ENCODE measurements at places on chromosomes 16 and 17.
A peak's percentile ranks its signal among the peaks of the same experiment; 100 is the strongest.

DNA sequence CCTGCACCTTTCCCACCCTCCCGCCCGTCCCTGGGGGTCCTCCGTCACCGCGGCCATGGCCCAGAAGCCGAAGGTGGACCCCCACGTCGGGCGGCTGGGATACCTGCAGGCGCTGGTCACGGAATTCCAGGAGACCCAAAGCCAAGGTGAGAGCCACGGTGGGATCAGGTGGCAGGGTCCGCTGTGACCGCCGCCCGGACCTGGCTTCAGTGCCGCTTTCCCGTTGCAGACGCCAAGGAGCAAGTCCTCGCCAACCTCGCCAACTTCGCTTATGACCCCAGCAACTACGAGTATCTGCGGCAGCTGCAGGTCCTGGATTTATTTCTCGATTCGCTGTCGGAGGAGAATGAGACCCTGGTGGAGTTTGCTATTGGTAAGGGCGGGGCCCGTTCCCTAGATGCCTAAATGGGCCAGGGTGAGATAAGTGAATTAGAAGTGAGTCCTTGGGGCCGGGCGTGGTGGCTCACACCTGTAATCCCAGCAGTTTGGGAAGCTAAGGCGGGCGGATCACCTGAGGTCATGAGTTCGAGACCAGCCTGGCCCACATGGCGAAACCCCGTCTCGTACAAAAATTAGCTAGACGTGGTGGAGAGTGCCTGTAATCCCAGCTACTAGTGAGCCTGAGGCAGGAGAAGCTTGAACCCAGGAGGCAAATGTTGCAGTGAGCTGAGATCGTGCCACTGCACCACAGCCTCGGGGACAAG is 617 bp downstream of the ARMC7 start:
- peak; percentile 51 for DNase-seq

DNA sequence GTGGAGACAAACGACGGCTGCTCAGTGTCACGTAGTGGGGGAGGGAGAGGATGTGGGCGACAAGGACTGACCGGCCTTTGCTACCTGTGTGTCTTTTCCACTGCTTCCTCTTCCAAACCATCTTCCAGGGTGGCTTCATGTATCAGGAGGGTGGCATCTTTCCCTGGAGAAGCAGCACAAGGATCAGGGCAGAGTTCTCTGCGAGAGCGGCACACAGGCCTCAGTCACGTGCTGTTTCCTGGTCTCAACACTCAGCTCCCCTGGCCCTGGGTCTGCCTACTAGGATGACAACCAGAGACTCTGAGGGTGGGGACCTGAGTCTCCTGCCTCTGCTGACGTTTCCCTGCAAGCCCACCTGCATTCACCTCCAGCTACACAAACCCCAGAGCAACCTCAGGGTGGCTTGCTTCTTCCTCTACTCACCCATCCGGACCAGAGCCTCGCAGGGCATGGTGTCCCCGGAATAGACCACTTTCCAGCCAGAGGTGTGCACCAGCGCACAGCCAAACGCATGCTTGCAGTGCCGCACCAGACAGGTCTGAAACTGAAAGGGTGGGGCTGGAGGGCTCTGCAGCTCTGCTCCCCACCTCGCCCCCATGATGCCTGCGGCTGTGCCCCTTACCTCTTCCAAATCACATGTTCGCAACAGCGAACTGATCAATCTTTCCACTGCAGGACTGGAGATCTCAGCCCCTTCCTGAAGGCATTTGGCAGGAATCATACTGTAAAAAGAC is 23.3 kb downstream of the ELAC2 start:
- no peak for DNase-seq

- DNase-seq, result no peak
These were observed 90.4 kb downstream of the MARF1 start for GRCh38 chr16:15552507-15552906.

- peak; percentile 71 for DNase-seq
These were observed 61.3 kb upstream of the KIFC3 start for GRCh38 chr16:57863434-57864160.

DNA sequence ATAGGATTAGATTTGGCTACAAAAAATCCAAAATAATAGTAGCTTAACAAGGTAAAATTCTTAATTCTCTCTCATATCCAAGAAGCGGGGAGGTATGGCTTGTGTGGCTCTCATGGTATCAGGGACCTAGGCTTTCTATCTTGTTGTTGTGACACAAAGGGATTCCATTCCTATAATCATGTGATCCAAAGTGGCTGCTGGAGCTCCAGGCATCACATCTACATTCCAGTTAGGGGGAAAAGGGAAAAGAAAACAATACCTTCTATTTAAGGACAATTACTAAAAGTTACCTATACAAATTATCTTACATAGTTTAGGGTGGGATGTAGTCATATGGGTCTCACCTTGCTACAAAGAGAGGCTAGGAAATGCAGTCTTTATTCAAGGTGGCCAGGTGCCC is 47.6 kb upstream of the CACNG4 start:
- no peak for DNase-seq

DNA sequence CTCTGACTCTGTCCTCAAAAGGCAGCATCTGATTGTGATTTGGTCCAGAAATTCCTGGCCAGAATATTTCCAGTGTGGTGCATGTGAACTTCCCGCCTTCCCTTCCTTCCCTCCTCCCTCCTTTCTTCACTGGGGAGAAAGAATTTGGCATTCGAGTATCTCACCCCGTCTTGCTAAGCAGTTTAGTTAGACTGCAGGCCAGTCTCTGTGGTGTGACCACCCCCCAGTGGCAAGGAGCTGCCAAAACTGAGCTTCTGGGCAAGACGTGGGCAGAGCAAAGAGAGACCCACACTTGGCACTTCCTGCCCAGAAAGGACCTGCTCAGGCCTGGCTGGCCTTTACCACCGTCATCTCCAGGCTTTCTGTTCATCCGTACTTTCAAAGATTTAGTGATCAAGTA is 36.4 kb downstream of the SNX20 start:
- peak; percentile 58 for DNase-seq

DNA sequence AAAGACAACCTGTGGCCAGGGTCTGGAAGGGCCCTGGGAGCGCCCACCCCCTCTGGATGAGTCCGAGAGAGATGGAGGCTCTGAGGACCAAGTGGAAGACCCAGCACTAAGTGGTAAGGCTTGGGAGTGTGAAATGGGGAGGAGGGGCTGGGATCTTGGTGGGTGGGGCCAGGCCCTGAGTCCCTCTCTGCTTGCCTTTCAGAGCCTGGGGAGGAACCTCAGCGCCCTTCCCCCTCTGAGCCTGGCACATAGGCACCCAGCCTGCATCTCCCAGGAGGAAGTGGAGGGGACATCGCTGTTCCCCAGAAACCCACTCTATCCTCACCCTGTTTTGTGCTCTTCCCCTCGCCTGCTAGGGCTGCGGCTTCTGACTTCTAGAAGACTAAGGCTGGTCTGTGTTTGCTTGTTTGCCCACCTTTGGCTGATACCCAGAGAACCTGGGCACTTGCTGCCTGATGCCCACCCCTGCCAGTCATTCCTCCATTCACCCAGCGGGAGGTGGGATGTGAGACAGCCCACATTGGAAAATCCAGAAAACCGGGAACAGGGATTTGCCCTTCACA is 1.2 kb upstream of the STARD3 start:
- DNase-seq, result no peak

DNA sequence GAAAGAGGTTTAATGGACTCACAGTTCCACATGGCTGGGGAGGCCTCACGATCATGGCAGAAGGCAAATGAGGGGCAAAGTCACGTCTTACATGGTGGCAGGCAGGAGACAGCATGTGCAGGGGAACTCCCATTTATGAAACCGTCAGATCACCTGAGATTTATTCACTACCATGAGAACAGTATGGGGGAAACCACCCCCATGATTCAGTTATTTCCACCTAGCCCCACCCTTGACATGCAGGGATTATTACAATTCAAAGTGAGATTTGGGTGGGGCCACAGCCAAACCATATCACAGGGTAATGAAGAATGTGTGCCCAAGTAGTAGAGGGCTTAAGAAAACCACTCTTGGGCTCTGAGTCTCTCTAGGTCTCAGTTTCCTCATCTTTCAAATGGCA is 85.1 kb downstream of the PRKCB start:
- no peak for DNase-seq

DNA sequence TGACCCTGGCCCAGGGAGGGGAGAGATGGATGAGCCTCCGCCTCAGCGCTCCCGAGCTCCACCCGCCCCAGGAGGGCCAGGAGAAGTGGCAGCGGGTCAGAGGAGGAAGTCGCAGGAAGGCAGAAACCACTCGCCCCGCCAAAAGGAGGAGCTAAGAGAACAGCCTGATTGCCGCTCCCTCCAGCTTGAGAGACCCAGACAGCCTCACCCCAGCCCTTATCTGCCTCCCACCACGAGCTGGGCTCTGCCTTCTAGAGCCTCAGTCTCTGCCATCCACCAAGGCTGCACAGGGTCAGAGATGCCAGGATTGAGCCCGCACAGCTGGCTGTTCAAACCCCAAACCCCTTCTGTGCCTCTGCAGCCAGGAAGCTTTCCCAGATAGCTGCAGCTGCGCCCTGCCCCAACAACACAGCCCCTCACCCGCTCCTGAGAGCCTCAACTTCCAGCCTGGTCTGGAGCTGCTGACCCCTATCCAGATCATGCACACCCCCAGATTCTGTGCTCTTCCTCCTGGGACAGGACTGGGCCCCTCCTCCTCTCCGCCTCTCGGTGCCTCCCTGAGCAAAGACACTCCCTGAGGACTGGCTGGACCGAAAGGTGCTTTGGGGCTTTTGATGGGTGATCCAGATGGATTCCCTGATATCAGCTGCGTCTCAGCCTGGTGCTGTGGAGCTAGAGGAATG is 1.0 kb upstream of the ATP2A3 start:
- no peak for DNase-seq

- peak; percentile 85 for DNase-seq
These were observed 43.7 kb upstream of the TNRC6A start for GRCh38 chr16:24685539-24686432.

DNA sequence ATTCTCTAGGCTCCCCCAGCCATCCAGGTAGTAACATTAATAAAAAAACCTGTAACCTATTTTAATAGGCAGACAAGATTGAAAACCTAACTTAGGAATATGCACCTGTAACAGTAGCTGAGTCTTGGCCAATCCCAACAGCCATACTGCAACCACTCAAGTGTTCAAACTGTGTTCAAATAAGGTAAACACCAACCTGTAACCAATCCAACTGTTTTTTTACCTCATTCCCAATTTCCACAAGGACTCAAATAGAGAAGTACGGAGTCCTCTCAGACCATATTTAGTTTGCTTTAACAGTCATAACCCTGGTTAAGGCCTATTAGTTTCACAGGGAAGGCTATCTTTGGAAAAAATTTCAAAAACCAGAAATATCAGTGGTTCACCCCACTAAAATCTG is 40.4 kb upstream of the NOS2 start:
- no peak for DNase-seq

- DNase-seq, result no peak
These were observed 23.8 kb downstream of the SHISA9 start for GRCh38 chr16:12925026-12925800.

- no peak for DNase-seq
These were observed 523.0 kb upstream of the CA10 start for GRCh38 chr17:52681480-52681879.

- no peak for DNase-seq
These were observed 199.0 kb upstream of the SOX9 start for GRCh38 chr17:71921796-71922195.

DNA sequence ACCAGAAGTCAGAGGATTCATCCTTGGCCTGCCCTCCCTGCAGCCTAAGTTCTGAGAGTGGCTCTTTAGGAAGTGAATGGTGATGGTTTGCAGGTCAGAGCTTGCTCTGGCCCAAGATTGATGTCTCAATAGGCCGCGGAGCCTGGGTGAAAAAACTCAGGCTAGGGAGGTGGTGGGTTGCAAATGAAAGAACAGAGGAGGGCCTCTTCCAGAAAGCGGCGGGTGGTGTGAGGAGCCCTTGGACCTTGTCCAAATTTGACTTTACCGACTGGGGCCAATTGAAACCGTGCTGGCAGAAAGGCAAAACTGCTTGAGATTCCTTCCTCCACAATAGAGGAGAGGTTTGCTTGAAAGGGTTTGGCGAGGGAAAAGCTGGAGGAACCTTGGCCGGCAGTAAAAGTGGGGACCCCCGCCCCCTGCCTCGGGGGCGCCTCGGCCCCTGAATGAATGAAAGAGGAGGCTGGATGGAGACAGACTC is 331.3 kb downstream of the SEC14L1 start:
- peak; percentile 82 for DNase-seq

GRCh38 chr16:81720973-81721906 is 57.9 kb upstream of the PLCG2 start:
- no peak for DNase-seq

- DNase-seq, result peak; percentile 47
These were observed 5.8 kb upstream of the CBX4 start for GRCh38 chr17:79844869-79845600.
